ENCODE measurements at places on chromosomes 11 and 22. TPM values are rescaled to one million over a fixed set of nuclear protein-coding genes. Genes with fewer than 3 reads are reported as not detected.
A peak's percentile ranks its signal among the peaks of the same experiment; 100 is the strongest.

DNA sequence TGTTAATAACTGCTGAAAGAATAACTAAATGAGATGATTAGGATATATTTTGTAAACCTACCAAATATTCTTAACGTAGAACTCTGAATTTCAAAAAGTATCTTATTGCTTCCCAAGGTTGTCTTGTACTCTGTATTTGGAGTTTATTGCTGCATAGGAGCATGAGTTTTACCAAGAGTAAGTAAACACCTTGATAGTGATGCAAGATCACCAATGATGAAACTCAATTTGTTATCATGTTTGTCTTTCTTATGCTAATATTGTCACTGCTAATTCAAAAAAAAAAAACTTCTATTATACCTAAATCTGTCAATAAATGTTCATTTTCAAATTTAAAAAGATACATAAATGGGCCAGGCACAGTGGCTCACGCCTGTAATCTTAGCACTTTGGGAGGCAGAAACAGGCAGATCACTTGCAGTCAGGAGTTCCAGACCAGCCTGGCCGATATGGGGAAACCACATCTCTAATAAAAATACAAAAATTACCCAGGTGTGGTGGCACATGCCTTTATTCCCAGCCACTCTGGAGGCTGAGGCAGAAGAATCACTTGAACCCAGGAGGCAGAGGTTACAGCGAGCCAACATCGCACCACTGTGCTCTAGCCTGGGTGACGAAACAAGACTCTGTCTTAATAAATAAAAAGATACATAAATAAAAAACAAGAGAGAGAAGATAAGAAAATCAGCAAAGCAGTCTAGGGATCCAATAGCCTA is 23.4 kb upstream of the PLAAT2 start:
- no peak for DNase-seq

DNA sequence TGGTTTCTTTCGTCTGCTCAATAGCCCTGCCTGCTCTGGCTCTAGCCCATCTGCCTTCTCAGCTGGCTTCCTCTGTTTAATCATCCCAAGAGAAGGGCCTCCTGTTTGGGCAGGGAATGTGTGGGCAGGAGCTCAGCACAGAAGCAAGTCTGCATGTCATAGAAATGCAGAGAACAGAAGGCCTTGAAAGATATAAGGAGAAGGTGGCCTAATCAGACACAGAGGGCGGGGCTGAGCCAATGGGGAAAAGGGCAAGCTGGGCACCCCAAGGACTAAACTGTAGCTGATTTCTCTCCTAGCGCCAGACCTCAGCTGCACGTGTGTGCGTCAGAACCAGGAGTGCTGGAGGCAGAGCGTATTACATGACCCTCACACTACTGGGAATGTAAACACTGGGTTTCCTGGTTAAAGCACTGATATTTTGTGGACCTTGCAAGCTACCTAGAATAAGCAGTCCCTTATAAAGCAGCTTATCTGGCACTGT is 7.6 kb upstream of the CCKBR start:
- no peak for DNase-seq

- no peak for DNase-seq
Observed at GRCh38 chr11:95429376-95429907, 198.4 kb upstream of the SESN3 start.

GRCh38 chr22:20509344-20510047 is 2.1 kb downstream of the MED15 start:
- peak; percentile 91 for DNase-seq

The HBD gene
- total RNA-seq = not detected
